ENCODE measurements at places on chromosomes 3 and 15.

DNA sequence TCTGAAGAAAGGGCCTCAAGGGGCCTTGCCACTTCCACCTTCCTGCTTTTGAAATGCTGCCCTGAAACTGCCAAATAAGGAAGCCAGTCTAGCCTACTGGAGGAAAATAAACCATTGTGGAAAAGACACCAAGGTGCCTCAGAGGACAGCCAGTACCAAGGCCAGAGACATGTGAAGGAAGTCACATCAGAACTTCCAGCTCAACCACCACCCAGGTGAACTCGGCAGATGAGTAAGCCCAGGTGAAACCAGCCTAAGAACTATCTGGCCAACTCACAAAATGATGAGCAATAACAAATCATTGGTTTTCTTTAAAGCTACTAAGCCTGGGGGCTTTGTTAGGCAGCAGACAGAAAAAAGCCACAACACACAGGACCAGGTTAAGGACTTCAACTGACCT is 103.0 kb downstream of the MAGI1 start:
- no peak for DNase-seq

DNA sequence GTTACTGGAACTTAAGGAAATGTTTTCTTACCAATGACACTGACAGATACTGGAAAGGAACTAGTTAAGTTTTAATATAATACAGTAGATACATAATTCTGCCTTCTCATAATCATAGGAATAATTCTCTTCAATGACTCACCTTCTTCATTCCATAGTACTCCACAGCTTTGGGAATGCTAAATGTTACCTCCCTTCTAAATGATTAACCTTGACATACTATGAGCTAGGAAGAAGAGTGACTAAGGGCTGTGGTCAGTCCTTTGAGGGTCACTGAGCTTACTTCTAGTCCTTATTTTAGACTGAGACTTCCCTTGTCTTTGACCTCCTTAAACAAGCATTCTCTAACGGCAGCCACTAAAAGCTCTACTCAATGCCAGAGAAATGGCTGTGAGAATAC is 69.6 kb upstream of the PPIB start:
- DNase-seq = no peak

- DNase-seq = no peak
Measured at GRCh38 chr3:186966406-186966805, 36.1 kb downstream of the ST6GAL1 start.

GRCh38 chr15:82139823-82140268 is 94.0 kb upstream of the MEX3B start:
- no peak for DNase-seq

DNA sequence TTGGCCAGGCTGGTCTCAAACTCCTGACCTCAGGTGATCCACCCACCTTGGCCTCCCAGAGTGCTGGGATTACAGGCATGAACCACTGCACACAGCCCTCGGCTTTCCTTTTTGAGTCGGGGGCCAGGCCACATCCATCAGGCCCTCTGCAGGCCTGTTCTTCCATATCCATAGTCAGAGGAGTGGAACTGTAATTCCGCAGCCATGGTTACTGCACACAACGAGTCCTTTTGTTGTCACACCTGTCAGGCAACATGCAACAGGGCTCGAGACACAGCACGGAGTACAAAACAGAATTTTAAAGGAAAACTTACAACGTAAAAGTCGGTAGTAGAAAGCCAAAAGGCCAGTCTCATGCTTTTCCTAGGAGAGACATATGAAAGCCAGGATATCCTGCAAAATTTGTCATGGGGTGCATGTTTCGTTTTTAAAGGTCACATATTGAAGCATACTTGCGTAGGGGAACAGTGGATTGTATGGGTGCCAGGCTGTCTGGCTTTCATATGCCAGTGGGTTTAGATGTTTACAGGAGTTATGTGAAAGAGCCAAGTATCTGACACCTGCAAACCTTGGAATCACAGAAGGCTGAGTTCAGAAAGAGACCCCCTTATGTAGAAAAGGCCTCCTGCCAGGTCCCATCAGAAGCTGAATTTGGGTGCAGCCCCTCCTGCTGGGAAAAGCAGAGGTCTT is 63.2 kb upstream of the LPP start:
- no peak for DNase-seq

GRCh38 chr15:72685925-72686794 is at the start of the genes BBS4 and HIGD2B:
TSS of gene BBS4 (plus strand) at chr15:72686207. CDS start at chr15:72686228, 21 bp downstream.
TSS of gene HIGD2B (minus strand) at chr15:72686182. CDS start at chr15:72676374, 9,808 bp downstream.
- DNase-seq = no peak

DNA sequence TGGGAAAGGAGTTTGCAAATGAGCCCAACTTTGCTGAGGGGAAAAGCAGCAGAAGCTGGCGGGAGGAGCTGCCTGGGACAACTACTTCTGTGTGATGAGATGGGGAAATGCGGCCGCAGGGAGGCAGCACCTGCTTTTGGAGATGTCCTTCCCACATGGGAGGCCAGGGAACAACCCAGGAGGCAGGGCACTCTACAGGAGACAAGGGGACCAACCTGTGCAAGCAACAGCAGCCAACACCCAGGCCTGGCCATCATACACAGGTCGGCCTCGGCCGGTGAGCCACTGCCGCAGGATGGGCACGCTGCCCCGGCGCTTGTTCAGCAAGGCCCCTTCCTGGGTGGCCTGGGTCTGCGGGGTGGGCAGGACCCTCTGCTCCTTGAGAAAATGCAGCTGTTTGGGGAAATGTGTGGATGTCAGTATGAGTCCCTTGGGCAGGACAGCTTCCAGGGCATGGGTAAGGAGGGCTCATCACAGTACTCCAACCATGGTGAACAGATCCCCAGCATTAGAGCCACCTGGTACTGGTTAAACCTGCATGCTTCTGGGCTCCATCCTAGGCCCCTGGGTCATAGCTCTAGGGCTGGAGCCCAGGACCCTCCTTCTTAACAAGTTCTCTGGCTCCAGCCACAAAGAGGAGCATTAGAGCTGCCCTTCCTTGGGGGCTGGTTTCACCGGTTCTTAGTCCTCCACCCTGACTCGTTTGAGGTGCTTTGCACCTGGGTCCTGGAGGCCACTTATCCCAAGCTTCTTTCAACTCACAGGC is 11.6 kb downstream of the EPB42 start:
- DNase-seq = no peak

DNA sequence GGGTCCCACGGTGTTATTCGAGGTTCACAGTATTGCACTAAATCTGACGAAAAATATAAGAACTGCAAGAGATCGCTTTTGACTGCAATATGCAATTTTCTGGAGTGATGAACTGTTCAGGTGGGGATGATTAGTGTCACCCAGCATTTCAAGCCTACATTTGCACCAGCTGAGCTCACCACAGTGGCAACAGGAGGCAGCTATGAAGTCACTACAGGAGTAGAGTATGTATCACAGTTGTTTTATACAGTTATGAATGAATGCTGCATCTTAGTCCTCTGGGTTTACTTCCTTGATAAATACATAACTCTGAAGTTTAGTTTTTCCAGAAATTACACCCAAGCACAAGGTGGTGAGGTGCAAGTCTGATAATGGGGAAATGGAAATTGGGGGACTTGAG is 69.6 kb downstream of the CHSY1 start:
- DNase-seq = no peak

DNA sequence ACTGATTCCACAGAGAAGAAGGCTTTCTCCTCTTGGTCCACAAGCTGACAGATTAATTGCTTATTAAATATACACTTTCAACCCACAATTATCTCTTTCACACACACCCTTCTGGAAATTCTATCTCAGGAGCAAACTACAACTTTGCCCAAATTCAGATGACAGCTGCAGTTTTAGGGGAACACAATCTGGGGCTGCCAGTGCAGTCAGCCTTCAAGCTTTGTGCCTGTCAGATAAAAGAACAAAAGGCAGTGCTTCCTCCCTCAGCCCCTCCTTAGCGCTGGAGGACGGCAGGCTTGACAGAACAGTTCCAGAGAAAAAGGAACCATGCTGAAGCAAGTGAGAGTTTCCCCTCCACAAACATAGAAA is 99.6 kb downstream of the TMCC1 start:
- no peak for DNase-seq

DNA sequence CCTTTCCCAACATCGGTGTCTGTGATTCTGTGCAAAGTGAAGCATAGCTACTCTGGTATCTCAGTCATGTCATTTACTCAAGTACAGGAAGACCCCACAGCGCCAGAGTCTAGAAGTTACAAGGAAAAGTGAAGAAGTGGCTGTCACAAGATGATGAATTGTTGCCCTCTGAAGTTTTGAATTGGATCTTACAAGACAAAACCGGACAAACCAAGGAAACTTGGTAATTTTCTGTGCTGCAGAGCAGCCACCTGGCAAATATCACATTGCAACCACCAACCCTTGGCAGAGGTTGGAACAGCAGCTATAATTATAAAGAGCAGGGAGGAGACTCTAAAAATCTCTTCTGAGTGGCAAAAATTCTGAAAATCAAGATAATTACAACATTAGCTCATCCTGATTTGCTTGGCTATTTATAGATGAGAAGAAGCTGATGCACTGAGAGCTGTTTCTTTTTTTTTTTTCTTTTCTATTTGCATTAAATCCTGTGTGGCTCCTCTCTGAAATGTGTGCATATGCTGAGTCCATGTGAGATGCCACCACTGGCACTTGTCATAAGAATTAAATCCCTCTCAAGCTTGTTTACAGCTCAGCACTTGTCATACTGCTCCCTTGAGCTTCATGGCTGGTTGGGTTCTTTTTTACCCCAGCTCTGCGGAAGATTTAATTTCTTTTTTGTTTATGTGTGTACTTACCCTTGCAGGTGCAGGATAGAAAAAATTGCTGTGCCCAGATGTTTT is 68.0 kb upstream of the MNS1 start:
- DNase-seq = no peak

DNA sequence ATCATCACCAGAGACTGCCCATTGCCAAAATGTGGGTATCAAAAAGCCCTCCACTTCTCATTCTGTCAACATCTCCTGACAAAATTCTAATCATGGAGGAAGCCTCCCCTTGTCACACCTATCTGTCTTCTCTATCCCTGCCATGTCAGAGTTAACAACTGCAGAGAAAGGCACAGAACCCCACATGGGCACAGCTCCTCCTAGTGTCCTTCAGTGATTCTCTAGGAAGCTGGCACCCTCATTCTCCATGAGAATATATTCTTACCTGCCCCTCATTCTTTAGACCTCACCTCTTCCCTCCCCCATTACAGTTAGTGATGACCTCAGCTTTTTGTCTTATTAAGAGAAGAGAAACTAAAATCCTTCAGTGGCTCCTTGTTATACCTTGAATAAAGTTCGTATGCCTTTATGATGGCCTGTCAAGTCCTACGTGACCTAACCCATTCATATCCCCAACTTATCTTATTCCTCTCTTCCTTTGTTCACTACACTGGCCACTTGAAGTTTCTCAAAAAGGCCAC is 44.6 kb downstream of the NME9 start:
- no peak for DNase-seq

All from smooth muscle cell of the brain vasculature (primary cell).